ENCODE measurements at places on chromosomes 13 and 19.

GRCh38 chr13:106230450-106230849 lies 305.0 kb downstream of the EFNB2 start:
- no peak for DNase-seq

- DNase-seq: no peak
Observed at GRCh38 chr13:51869916-51870315, 8.1 kb downstream of the CCDC70 start.

DNA sequence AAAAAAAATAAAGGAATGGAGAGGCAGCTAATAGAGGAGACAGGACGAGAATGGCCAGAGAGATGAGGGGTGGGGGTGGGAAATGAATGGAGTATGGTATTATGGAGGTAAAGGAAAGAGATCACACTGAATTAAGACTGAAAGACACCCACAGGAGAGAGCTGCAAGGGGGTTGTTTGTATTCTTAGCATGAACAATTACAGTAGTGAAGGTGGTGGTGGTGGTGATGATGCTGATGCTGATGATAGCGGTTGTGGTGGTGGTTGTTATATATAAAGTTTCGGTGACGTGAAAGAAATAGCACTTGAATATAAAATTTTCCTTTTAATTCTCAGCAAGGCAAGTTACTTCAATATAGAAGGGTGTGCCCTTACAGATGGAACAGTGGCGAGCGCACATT lies 2.8 kb upstream of the ADGRE3 start:
- DNase-seq: no peak

DNA sequence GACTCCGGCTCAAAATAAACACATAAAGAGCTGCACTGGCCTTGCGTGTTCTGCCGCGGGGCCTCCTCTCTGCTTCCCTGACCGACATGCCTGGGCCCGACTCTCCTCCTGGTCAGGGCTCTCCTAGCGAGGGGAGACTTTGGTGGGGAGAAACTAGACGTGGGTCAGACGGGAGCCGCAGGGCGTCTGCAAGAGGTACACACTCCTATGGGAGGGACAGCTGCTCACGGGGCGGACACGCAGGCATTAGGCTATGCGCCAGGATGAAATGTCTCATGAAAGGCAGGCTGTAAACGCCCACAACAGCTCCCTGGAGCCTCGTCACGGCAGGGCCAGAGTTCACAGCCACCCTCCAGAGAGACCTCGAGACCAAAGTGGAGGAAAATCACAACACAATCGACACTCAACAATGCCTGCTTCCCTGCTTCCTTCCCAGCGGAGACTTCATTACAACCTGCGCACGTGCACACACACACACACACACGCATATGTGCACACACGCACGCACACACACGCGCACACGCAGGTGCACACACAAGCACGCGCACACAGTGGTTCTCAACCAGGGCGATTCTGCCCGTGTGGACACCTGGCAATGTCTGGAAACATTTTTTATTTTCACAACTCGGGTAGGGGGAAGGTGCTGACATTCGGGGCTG lies 5.8 kb downstream of the SLC39A3 start:
- DNase-seq: no peak

- peak; percentile 57 for DNase-seq
Observed at GRCh38 chr19:43950834-43951645, at the start of gene ZNF221. TSS of gene ZNF221 (plus strand) at chr19:43951228. CDS start at chr19:43962727, 11,499 bp downstream.

DNA sequence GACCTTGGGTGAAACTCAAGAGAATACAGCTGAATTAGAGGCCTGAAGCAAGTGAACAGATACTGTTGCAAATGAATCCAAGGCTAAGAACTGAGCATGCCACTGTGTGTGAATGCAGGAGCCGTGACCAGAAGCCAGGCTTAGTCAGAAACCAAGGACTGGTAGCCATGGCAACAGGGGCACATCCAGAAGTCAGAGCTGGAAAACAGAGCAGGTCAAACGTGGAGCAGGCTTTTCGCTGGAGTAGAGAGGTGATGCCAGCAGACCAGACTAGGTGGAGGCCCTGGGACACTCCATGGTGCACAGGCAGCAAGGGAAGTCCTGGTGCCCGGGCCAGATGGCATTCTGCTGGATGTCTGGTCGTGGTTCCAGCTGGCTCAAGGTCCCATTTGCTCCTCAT lies 564.1 kb downstream of the PCDH9 start:
- DNase-seq: no peak

DNA sequence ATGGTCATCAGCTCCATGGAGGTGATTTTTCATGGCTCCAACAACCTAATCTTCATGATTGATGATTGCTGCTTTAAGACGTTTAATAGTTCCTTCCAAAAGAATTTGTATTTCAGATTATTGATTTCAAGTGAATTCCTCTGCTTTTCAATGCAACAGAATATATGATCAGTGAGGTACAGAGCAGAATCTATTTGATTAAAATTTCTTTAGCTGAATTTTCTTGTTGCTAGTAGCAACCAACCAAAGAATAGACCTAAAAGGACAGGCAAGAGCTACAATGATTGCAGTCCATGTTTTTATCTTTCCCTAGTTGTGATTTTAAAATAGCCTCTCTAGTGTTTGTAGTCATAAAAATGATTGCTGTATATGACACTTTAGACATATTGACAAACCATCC lies 76.8 kb upstream of the SCEL start:
- DNase-seq: no peak

DNA sequence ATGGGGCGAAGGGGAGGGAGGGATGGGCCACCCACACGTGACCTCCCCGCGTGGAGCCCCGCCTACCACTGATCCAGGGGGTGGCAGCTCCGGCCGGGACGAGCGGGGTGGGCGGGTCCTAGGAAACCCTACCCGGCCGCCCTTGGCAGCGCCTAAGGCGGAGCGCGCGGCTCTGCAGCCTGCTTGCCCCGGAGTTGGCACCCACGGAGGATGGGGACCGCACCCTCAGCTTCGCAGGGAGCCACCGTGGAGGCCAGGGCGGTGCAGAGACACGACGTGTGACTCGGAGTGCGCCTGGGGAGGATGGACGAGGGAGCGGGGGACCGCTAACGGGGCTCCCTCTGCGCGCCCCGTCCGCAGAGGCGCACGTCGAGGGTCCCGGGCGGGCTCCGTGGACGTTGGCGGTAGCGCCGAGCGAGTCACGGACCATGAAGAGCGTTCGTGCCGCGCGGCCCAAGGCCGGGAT lies at the start of gene RGS9BP:
Gene RGS9BP, plus strand, starts transcription at position 129 of the 466 bp plus-strand sequence. CDS start 416 bp downstream, outside the sequence.
- peak; percentile 34 for DNase-seq

DNA sequence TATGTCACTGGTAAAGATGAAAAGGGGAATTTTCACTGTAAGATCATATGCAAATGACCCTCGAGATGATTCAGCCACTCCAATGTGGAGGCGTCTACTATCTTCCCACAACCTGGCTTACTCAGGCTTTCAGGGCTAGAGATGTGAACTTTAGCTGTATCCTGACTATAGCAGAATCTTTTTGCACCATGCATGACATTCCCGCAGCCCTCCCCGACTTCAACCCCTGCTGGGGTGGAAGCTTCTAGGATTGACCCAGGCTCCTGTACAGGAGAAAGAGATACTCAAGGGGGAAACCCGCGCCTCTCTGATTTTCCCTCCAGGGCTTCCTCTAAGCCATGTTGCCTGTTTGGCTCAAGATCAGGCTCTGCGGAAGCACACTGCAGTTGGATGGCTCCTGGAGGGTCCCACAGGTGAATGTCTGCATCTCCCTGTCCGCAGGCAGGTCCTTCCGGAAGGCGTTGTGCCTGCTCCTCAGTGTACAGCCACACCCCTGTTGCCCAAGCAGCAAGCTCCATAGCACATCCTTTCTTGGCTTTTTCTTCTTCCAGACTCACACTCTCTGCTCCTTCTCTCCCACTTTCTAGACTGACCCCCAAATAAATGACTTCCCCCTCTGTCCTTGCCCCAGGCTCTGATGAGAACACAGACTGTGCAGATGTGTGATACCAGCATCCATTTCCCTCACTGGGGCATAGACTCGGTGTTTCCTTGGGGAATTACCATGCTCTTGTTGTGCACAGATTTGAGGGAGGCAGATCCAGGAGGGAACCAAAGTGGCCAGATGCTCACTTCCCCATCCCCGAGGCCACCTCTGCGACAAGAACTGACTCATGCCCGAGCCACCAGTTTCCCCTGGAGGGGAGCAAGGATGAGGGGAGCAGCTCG lies 29.1 kb upstream of the POP4 start:
- DNase-seq: no peak

- DNase-seq: no peak
Observed at GRCh38 chr13:65593298-65593874, 1636.8 kb downstream of the PCDH9 start.

DNA sequence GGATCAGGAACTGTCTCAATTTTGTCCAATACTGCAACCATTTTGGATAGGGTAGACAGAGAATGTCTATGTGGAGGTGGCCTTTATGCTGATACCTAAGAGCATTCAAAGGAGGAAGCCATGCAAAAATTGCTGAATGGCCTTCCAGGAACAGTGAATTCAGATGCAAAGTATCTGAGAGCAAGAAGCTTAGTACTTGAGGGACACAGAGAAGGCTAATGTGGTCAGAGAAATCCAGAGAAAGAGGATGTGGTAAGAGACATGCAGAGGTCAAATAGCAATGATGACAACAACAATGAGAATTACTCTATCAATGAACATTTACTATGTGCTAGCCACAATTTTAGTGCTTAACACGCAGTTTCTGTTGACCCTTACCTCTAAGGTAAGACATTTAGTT lies 785.6 kb upstream of the KLHL1 start:
- DNase-seq: no peak

GRCh38 chr19:2548966-2549365 lies 73.0 kb downstream of the GADD45B start:
- no peak for DNase-seq

DNA sequence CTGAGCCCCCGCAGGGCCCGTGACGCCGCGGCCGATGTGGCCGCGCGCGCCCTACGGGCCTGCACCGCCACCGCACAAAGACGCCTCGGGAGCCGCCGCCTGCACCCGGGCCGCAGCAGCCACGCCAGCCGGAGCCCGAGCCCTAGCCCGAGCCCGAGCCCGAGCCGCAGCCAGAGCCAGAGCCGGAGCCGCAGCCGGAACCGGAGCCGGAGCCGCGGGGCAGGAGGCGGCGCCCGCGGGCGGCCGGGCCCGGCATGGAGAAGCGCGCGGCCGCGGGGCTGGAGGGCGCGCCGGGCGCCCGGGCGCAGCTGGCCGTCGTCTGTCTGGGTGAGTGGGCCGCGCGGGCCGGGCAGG lies 379 bp downstream of the LRP3 start:
- no peak for DNase-seq

DNA sequence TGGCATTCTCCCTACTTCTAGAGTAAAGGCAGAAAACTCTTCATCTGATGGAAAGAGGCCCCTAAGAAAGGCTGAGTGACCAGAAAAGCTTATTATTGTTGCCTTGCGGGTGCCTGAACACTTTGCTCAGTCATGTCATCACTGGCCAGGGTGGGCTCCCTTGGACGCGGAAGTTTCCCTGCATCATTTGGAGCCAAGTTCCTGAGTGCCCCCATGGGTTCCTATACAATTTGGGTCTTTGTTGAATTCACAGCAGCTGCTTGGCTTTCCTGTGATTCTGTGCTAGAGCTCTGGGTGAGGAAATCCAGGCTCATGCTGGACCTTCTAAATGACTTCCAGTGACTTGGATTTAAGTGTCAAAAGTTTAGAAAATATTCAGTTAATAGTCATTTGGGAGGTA lies 232.9 kb downstream of the LHFPL6 start:
- DNase-seq: no peak

DNA sequence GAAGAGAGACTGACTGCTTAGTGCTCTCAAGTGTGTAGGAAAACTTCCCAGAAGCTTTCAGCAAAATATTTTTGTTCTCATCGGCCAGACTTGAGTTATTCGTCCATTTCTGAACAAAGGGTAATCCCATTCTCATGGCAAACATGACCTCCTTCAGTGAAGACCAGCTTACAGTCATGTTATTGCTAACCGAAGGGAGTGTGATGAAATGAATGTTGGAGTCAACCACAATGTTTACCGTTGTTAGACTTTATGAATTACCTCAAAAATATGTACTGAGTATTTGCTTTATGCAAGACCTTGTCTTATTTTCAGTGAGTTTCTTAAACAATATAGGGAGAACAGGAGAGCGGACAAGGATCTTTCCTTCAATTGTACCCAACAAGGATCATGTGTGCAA lies 228.6 kb downstream of the LMO7 start:
- no peak for DNase-seq

DNA sequence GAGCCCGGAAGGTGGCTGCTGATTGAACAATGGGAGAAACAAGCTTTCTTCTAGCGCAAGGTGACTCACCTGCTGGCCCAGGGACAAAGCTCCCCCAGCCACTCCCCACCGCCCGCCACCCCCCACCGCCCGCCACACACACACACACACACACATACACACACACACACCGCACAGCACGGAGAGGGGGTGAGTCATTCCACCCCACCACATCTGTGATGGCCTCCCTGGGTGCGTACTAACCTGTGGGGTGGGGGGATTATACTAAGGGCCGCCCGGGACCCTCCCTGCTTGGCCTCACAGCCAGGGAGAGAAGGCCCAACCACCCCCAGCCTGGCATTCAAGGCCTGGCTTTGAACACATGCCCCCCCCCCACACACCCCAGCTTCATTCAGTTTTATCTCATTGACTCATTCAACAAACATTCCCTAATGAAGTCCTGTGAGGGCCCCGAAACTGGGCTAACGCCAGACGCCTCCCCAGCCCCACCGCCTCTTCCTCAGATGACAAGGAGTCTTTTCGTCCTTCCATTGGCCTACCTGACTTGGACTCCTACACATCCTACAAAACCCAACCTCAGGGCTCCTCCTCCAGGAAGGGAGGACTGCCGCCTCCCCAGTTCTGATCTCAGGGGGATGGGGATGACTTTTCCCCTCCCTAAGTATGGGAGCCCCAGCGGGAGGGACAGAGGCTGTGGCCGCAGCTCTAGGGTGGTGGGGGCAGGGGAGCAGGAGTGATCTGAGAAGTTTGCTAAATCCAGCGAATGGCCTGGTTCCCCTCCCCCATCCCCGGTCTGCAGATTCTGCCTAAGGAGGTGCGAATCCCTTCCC lies 5.8 kb upstream of the ONECUT3 start:
- DNase-seq: no peak

DNA sequence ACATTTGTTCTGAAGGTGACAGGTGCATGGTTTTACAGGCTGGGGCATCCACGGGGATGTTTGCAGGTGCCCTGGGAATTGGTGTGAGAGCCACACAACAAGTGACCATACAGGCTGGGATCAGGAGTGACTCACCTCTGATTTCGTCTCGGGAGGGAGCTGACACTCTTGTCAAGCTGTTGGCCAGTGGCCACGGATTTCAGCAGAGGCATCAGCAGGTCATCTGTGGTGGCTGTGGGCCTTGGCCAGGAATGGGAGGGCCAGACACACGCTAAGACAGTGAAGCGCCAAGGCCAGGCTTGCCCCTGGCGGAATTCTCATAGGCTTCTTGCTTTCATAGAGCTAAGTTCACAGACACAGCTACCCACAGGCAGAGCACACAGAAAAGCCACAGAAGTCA lies 108.6 kb downstream of the HSPH1 start:
- no peak for DNase-seq

DNA sequence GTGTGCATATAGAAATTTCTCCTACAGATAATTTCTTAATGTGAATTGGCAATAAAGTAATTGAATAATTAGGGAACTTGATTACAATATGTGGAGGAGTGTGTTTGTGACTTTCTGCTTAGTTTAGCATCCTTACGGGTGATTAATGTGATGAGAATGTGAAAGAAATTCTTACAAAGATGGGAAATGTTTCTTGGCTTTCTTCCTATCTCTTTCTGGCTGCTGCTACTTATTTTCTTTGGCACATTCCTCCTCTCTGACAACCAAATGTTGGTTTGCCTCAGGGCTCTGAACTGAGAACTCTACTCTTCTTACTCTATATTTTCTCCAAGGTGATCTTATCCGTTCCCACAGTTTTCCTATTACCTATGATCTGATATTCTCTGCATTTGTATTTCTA lies 300.1 kb downstream of the TBC1D4 start:
- no peak for DNase-seq
